ENCODE measurements at places on chromosomes 13 and 19.

- no peak for DNase-seq
These were observed 6.0 kb upstream of the SULT2A1 start for GRCh38 chr19:47891923-47892666.

GRCh38 chr13:97205465-97205864 lies 16.7 kb upstream of the MBNL2 start:
- DNase-seq = no peak

- DNase-seq = no peak
These were observed 11.0 kb upstream of the ACOD1 start for GRCh38 chr13:76937281-76937820.

DNA sequence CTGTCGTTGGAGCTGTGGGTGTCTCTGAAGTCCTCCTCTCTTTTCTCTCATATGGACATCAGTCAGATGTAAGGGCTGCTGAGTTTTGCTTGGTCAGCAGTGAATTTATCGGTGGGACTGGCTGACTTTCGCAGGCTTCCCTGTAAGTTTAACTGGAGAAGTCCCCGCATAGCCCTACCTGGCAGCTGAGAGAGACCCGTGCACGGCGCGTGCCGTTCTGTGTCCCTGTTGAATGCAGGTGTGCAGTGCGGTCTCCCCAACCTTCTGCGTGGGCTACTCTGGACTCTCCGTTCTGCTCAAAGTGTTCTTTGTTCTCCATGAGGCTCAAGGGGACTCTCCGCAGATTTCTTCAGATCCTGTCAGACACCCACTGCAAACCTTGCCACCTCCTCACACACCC lies 252.9 kb downstream of the COL4A1 start:
- DNase-seq = no peak

DNA sequence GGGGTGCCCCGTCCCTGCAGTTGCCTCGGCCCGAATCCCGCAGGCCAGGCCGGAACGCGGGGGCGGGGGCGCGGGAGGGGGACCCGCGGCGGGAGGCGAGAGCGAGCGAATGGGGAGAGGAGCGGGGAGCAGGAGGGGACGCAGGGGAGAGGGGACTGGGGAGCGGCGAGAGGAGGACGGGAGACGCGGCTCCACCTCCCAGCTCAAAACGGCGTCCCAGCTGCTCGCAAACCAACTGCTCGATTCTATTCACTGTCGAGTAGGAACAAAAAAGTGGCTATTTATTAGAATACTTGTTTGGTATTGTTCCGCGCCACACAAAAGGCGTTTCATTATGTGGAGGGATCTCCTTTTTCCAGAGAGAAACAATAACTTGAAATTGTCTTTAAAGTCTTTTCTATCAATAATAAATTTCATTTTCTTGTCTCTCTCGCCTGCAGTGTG lies 10.6 kb upstream of the SOX1 start:
- DNase-seq = no peak

DNA sequence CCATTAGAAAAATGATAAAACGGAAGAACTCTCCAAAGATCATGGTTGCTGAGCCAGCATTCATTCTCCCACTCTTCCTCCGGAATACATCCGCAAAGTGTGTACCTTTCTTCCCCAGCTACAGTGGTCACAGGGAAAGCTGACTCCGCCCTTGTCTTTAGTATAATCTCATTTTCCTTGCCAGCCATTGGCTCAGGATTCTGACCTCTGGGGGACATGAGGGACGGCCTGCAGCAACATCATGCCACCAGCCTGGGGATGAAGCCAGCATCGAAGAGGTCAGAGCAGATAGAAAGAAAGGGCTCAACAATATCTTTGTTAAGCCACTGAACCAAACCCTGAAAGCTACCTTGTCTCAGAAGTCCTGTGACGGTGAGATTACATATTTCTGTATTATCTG lies 46.3 kb upstream of the TPP2 start:
- DNase-seq = no peak

DNA sequence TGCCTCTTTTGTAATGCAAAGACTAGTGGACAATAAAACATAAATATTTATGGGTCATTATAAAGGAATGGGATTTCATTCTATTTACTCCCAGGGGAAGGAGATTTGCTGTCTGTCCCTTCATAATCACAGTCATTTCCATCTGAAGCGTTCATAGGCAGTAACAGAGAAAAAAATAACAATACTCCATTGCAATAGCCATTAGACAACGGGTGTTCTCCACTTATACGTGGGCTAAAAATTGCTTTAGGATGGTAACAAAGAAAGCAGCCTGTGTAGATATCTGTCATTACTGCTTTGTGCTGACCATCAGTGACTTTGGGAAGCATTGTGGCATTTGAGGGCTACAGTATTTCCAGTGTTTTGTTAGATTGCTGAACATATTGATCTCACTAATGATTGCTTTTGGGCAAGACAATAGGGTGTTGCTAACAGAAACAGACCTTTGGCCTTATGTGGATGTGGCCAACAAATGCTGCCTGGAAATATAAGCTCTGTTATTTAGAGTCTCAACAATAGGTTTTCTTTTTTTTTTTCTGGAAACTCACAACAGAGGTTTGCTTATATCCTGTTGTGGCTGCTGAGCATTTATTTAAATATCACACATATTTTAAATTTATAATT lies 355.2 kb downstream of the MTUS2 start:
- no peak for DNase-seq

- DNase-seq = no peak
These were observed 283.8 kb downstream of the DCT start for GRCh38 chr13:94195715-94196114.

DNA sequence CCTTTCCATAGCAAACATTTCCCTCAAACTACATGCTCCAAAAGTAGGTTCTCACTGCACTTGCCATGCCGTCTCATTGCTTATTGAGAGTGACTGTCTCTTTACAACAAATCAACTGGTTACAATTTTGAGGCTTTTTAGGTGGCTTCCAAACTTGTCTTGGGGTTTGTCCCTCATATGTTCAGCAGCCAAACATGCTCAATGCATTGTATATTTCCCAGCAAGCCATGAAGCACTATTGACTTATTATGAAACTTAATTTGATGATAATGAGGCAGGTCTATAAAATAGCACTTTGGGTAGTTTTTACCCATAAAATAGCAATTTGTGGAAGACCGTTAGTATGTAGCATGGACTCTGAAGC lies 78.2 kb downstream of the LRCH1 start:
- DNase-seq = no peak

DNA sequence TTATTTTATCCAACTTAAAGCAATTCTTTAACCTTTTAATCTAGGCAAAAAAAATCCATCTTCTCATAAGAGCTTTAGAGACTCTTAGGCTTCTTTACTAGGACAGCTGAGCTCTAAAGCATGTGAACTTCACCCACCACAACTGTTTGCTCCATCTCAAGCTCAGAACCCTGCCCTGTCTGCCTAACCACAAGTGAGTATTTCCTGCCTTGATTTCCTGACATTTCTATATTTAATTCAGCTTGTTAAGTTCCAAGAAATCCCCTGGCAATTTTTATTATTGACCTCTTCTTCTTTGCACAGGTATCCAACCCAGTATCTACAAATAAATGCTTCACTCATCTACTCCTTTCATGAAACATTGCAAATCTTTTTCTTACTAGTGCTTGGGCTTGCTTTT lies 21.1 kb upstream of the CEACAM21 start:
- DNase-seq = no peak

GRCh38 chr13:20093951-20094350 lies 66.9 kb downstream of the GJA3 start:
- DNase-seq = no peak

- DNase-seq = no peak
These were observed 33.5 kb upstream of the IRS2 start for GRCh38 chr13:109819874-109820273.

DNA sequence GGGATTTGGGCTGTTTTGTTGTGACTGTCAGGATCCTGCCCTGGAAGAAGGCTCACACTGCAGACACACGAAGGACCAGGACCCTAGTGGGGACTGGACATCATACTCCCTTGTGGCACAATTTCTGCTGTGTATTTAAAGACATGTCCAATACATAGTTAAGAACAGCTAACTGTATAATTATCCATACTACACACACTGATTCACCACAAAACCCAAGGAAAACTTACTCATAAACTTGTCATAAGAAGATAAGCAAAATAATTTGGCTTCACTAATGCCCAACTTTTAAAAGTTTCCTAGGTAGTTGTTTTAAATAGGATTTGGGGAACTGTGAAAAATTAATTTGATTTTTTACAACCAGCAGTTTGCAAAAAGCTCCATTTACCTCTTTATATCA lies 46.1 kb downstream of the LATS2 start:
- no peak for DNase-seq

DNA sequence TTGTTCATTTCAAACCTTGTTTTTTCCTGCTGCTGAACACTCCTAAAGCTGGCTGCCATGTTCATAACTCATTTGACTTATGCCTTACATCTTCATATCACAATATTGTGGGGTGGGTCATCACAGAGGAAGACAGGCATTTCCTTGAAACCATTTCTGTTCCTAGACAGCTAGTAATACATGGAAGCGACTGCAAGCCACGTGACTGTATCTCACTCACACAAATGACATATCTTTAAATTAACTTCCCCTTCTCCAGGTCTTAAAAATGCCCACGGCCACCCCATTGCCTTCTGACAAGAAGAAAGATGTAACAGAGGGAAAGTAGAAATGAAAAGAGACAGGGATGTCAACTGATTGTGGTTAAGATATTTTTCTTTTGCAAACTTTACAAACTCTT lies 236.8 kb downstream of the LMO7 start:
- DNase-seq = no peak

DNA sequence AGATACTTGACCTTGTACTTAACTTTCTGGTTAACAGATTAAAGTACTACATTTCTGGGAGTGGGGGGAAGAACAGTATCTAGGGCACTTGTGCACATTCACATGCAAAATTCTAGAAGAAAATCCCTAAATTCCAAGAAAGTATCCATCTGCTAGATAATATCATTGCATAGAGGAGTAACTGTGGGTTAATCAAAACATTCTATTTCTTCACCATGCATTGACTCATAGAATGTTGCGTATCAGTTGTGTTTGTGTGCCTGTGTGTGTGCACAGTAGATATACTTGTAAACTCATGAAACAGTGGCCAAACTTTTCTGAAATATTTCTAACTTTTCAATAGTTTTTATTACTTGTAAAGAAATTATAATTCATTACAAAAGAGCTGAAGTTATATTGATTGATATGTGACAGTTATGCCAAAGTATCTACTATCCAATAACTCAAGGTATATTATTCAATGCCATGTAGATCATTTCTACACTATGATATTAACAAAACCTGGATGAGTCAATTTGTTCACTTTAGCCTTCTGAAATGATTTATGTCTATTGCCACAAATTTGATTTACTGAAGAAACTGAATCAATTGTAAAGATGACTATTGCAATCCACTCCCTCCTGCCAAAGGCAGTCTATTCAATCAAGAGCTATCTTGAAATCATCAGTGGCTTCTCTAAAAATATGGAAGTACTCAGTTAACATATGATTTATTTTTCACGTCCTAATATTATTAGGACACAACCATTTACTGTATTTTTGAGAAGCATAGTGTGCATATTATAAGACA lies 756.7 kb upstream of the ARGLU1 start:
- no peak for DNase-seq

GRCh38 chr19:50906217-50906616 lies 5.0 kb downstream of the KLK4 start:
- DNase-seq = no peak

DNA sequence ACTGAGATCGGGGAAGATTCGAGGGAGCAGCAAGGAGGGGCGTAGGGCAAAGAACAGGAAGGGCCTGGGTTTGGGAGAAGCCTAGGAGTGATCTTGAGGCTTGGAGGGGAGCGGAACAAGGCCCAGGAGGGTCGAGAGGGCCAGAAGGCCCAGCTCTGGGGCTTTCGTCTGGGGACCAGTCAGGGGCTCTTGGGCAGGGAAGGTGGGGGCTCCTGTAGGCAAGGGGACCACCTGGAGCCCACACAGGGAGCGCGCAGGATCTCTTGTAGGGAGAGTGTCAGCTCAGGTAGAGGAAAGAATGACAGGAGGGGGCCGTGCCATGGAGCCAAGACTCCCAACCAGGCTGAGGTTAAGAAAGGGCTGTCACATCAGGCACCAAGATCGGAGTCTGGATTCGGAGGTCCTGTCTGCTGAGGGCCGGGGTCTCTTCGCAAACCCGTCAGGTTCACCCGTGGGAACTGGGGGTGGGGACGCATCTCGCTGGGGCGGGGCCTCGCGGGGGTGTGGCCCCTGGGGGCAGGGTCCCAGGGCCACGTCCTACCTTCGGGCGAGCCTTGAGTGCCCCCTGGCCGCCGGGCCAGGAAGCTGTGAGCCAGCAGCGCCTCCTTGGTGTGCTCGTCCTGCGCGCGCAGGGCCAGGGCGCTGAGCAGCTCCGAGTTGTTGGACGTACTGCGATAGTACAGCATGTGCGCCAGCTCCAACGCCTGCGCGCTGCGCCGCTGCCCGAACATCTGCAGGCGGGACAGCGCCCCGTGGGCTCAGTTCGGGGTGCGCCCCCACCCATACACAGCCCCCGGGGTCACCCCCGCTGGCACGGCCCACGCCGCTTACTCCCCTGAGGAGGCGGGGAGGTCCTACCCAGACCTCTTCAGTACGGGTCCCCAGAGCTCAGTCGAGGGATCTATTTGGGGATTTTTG lies 8.4 kb downstream of the EMP3 start:
- peak; percentile 90 for DNase-seq

- DNase-seq = no peak
These were observed 4.8 kb downstream of the TJP3 start for GRCh38 chr19:3712663-3713611.

DNA sequence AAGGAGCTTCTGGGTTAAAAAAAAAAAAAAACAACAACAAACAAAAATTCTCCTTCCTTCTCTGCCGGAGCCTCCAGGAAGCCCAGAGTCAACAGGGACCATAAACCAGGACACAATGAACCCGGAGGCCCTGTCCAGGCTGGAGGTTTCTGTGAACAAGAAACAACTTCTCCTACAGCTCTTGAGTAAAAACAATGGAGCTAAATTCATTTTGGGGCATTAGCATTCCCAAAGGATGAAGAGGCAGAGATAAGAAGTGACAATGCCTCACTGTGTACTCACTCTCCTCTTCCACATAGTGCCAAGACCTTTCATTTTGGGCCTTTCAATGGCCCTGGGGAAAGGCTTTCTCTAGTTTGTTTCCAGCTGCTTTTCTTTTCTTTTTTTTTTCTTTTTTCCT lies 9.0 kb downstream of the RHPN2 start:
- no peak for DNase-seq

- no peak for DNase-seq
These were observed 30.3 kb downstream of the OXGR1 start for GRCh38 chr13:96963786-96964475.

DNA sequence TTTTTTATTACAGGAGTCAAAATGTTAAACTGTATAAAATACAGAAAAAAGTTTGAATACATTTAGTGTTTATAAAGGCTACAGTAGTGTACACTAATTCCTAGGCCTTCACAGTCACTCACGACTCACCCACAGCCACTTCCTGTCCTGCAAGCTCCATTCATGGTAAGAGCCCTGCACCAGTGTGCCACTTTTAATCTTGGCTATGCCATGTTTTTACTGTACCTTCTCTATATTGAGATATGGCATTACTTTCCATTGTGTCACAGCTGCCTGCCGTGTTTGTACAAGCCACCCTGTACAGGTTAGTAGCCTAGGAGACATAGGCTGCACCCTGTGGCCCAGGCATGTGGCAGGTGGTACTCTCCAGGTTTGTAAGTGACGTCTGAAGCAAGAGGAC lies 32.1 kb downstream of the C1QTNF9 start:
- DNase-seq = no peak

- DNase-seq = no peak
These were observed 7.5 kb downstream of the F10 start for GRCh38 chr13:113129921-113130750.

- no peak for DNase-seq
These were observed 174.5 kb downstream of the TBC1D4 start for GRCh38 chr13:75307370-75307949.

- DNase-seq = no peak
These were observed 20.5 kb upstream of the CYP2S1 start for GRCh38 chr19:41172297-41173164.
